Coronary artery (tissue), 2 donors: ENCODE measurements at places on chromosomes 3 and 15.

- DNase-seq, result no peak
These were observed 303.5 kb upstream of the TPM1 start for GRCh38 chr15:62739082-62739481.

GRCh38 chr3:55089211-55089610 lies 161.4 kb upstream of the LRTM1 start:
- DNase-seq, result no peak

DNA sequence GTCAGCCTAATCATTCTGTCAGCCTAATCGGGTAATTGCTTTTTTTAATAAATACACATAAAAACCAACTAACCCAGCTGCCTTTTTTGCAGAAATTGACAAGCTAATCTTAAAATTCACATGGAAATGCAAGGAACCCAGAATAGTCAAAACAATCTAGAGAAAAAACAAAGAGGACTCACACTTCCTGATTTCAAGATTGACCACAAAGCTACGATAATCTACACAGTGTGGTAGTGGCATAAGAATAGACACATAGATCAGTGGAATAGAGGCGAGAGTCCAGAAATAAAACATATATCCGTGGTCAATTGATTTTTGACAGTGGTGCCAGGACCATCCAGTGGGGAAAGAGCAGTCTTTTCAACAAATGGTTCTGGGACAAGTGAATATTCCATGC lies 2.4 kb upstream of the C3orf20 start:
- no peak for DNase-seq

GRCh38 chr3:123344907-123345594 lies 103.8 kb downstream of the ADCY5 start:
- peak; percentile 65 for DNase-seq

- peak; percentile 72 for DNase-seq
These were observed 7.9 kb upstream of the SRP14 start for GRCh38 chr15:40046721-40047414.

- no peak for DNase-seq
These were observed 88.0 kb downstream of the HMG20A start for GRCh38 chr15:77508541-77509243.

- DNase-seq, result no peak
These were observed 21.1 kb upstream of the IQCF6 start for GRCh38 chr3:51799879-51800749.

- no peak for DNase-seq
These were observed 665.3 kb downstream of the FHIT start for GRCh38 chr3:60585918-60586317.

GRCh38 chr3:188583341-188584161 lies 429.6 kb downstream of the LPP start:
- no peak for DNase-seq

DNA sequence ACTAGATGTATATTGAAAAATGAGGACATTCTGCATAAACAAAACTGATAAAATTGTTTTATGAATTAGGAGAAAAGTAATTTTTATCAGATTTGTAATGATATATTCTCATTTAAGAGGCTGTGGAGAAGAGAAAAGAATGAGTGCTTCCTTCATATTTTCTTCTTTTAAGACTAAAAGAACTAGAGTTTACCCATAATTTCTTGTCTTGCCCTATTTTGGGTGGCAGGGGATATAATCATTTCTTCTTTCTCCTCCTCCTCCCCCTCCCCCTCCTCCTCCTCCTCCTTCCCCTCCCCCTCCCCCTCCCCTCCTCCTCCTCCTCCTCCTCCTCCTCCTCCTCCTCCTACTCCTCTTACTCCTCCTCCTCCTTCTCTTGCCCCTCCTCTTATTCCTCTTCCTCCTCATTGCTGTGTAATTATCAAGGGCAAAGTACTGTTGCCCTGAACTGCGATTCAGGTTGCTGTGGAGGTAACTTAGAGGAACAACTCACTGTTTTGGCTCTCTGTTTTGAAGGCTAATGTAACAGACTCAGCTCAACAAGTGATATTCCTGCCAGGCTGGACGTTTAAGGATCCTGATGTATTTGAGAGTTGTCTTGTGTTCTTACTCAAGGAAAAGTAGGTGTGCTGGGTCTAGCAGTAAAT lies 555.4 kb downstream of the AGBL1 start:
- no peak for DNase-seq

GRCh38 chr3:143314251-143315093 lies 194.9 kb downstream of the CHST2 start:
- no peak for DNase-seq

DNA sequence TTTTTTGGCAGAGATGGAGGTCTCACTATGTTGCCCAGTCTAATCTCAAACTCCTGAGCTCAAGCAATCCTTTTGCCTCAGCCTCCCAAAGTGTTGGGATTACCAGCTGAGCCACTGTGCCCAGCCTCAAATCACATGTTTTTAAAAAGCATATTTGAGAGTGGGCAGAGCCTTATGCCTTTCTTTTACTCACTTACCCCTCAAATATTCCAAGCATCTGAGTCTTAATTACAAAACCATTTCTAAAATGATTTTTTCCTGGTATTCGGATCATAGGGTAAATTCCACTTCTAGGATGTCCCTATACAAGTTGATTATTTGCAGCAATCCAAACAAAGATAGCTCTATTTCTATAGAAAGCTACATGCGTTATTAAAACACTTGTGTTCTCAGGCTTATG lies 106.1 kb downstream of the RFTN1 start:
- DNase-seq, result no peak

DNA sequence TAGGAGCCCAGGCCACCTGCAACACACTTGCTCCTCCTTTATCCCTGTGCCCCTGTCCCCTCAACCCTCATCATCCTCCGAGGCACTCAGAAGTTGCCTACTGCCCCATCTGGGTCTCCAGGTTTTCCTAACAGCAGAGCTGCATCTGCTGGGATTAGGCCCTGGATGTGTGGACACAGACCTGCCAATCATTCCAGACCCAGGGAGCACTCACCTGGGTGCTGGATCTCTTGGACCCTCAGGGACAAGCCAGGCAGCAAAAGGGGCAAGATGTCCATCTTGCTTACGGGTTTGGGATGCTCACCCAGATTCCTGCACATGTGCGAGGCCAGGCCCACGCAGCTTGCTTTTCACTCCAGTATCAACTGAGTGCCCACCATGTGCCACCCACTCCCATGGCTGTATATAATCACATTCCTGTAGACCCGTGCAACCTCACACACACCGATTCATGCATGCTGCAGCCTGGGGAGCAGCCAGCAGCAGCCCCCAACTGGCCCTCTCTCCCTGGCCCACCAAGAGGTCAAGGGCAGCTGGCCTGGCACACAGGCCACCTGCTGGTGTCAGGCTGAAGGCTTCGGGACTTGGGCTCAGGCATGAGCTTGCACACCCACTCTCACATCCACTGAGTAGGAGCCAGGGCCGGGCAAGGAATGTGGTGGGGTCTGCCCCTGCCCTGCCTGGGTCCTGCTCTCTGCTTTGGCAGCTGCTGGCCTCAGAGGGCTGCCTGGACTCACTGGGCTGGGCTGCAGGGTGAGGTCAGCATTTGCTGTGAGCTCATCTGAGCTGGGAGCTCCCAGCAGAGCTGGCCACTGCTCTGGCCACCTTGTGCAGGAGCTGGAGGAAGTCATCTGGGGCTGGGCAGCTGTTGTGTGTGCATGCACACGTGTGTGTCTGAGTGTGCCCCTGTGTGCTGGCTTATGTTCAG lies 14.9 kb downstream of the PRKCD start:
- DNase-seq, result no peak

DNA sequence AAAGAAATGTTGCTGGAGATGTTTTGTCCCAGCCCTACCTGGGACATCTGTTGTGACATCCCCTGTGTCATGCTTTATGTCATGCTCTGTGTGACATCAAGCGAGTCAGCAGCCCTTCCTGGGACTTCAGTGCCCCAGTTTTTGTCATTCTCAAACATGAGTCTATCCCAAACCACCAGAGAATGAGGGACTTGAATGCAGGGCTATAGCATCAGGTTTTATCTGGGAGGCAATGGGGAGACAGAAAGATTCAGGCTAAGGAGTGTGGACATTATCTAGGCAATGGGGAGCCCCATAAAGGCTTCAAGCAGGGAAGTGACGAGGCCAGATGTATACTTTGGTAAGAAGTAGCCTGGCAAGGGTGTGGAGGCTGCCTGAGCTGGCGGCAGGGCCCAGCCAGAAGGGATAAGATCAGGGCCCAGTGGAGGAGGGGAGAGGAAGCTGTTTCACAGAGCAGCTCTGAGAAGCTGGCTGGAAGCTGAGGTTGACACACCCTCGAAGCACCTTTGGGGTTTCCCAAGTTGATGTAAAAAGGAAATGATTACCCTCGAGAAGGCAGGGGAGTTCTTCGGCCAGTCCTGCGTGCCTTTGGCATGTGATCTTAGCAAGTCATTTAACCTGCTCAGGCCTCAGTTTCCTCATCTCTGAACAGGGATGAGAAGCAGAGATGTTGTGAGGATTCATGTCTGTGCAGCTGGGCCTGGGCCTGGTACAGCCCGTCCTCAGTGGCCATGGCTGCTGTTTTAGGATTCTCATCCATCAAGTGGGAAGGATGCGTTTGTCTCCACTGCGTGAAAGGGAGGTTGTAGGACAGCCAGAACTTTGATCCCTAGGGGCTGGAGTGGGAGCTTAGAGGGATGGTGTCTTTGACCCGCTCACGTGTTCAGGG lies 34.3 kb downstream of the IRAK2 start:
- DNase-seq, result no peak

DNA sequence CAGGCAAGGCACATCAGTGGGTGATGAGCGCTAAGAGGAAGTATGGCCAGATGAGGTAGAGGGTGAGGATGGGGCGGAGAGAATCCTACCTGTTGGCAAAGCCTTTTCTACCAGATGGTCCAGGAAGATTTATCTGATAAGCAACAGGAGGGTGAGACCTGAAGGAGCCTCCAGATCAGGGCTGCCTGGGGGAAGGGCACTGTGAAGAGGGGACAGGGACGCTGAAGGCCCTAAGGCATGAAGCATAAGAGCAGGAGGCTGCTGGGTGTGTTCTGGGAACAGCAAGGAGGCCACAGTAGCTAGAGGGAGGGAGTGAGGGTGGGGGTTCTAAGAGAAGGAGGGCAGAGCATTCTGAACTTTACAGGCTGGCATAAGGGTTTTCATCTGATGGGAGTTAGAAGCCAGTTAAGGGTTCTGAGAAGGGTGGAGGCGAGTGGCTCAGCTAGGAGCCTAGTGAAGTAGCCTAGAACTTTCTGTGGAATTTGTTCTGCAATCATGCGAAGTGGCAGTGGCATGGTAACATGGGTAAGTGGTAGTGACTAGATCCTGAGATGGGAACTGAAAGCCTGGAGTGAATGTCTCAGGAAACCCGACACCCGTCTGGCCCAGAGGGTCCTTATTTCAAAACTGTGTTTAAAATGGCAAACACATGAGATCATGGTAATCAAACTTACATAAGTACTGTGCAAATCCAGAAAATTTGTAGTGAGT lies 29.9 kb downstream of the CGNL1 start:
- no peak for DNase-seq

DNA sequence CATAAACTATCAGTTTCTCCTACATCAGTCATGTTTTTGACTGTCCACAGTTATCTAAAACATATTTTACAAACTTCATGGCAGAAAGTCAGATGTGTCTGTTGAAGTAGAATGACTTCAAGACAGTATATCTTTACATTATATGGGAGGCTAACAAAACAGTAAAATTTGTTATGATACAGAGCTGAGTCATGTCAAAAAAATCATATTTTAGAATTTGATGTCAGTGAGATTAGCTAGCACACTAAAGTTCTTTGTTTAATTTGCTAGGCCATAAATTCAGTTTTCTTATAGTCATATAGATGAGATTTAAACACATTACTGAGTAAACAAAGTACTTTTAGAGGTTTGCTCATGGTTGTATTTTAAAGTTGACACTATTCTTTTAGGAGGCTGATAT lies 80.3 kb upstream of the IGSF10 start:
- DNase-seq, result no peak

- DNase-seq, result no peak
These were observed 239.2 kb downstream of the GABRG3 start for GRCh38 chr15:27210176-27210575.

DNA sequence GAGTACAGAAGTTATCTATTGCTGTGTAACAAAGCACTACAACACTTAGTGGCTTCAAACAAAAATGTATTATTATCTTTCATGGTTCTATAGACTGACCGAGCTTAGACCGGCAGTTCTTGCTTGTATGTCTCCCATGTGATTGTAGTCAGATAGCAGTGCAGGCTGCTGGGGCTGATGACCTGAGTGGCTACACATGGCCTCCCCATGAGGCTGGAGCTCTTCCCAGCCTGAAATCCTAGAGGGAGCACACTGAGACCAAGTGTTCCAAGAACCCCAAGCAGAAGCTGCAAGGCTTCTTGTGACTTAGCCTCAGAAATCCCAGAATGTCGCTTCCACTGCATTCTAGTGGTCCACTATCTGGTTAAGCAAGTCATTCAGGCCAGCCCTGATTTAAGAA lies 141.2 kb upstream of the TLE3 start:
- no peak for DNase-seq
